Stimulated activated CD8-positive, alpha-beta memory T cell treated with anti-CD3 and anti-CD28 coated beads, Interleukin-7, amount 100 ng/mL, for 24 hours (primary cell): ENCODE measurements at places on chromosomes 4 and X.

GRCh38 chr4:38656111-38656510 lies 7.9 kb upstream of the KLF3 start:
- no peak for DNase-seq

DNA sequence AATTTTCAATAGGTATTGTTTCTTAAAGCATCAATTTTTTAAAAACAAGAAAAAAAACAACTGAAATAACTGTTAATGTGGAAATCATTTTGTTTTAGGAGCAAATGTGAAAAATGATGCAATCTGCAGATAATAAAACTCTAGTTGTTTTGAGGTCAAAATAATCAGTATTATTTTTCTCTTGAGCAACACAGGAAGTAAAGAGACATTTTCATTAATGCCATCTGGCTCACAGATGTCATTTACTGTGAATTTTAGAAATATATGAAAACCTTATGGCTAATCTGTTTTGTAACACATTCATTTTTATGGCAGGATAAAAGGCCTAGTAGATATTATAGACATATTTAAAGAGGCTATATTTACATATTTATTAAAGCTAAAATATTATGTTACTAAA lies 141.6 kb downstream of the PCDH18 start:
- no peak for DNase-seq

DNA sequence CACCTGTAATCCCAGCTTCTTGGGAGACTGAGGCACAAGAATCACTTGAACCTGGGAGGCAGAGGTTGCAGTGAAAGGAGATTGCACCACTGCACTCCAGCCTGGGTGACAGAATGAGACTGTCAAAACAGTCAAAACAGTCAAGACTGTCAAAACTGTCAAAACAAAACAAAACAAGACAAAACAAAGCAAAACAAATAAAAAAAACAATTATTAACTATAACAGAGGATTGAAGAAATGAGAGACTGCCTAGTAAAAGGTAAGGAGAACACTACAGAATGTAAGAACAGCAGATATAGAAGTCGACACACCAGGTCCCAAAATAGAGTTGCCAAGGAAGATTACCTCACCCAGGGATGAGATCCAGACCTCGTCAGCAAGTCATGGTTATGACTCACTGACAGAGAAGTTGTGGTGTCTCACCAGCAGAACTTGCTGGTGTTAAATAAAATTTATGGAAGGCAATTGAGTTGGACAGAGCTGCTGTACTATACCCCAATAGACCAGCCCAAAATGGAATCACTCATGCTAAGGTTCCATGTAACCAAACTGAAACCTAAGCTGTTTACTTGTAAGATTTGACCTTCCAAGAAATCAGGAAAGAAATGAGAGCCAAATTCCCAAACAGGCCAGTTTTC lies 32.1 kb upstream of the GK start:
- DNase-seq: no peak

- no peak for DNase-seq
Observed at GRCh38 chr4:22483551-22483981, 32.3 kb downstream of the ADGRA3 start.

- no peak for DNase-seq
Observed at GRCh38 chr4:78534286-78534955, 17.1 kb upstream of the ANXA3 start.

GRCh38 chr4:152224721-152225420 lies 311.0 kb downstream of the FBXW7 start:
- no peak for DNase-seq

- DNase-seq: no peak
Observed at GRCh38 chrX:64093761-64094160, 111.7 kb downstream of the AMER1 start.

DNA sequence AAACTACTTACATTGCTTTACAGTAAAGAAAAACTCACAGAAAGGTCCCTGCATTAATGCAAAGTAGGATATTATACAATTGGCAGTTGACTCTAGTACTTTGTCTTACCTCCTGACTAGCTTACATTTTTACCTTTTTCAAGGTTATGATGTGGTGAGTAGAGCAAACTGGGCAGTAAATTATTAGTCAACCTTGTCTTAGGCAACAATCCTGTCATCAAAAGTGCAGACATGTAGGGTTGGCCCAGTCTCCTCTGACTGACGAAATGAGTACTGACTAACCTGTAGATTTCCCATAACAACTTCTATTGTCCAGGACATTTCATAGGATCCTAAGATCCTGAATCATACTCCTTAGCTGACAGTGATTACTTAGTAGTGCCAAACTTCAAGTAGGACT lies 142.0 kb upstream of the NUDT6 start:
- DNase-seq: no peak

- no peak for DNase-seq
Observed at GRCh38 chr4:155367608-155368007, 9.2 kb downstream of the MAP9 start.

GRCh38 chr4:98685225-98686042 lies 27.0 kb upstream of the TSPAN5 start:
- DNase-seq: no peak

DNA sequence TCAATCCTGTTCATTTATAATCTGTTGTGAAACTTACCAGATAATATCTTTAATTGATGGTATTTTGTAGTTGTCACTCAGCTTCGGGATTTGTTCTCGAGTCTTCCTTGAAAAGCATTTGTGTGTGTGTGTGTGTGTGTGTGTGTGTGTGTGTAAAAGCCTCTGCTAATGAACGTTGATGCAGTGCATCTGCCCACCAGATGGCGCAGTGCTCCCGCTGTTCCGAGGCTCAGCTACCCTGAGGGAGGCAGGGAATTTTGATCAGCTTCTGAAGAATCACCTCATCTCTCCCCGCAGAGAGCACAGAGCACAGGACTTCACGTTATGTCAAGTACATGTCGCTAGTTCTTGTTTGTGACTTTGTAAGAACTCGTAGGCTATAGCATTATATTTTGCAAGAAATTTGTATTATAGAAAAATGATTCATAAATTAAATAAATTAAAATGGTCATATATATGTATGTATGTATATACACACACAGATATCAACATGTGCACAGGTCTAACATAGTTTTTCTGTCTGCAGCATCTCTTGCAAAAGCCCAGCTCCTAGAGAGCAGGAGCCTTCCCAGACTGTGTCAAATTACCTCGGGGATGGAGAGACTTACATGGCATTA lies 316.7 kb upstream of the IGFBP7 start:
- DNase-seq: no peak

- DNase-seq: no peak
Observed at GRCh38 chr4:155854582-155855226, 11.4 kb downstream of the ASIC5 start.

- DNase-seq: no peak
Observed at GRCh38 chr4:126939401-126939800, 693.4 kb upstream of the INTU start.

GRCh38 chrX:40579900-40580536 lies 752 bp upstream of the ATP6AP2 start:
- no peak for DNase-seq

DNA sequence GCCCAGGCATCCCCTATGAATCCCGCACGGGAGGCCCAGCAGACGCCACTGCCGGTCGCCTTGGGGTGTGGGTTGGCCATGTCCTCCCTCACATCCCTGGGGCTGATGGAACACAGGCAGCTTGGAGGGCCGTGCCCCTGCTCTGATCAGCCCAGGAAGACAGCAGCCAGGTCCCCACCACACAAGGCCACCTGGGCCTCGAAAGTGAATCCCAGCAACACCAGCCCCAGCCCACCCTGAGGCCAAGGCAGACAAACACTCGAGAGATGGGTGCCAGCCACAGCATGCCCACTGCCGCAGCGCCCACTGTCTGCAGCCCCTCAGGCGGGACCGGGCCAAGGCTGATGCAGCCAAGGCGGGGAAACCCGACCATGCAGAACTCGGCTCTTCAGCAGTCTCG lies 85.5 kb downstream of the HMX1 start:
- no peak for DNase-seq

DNA sequence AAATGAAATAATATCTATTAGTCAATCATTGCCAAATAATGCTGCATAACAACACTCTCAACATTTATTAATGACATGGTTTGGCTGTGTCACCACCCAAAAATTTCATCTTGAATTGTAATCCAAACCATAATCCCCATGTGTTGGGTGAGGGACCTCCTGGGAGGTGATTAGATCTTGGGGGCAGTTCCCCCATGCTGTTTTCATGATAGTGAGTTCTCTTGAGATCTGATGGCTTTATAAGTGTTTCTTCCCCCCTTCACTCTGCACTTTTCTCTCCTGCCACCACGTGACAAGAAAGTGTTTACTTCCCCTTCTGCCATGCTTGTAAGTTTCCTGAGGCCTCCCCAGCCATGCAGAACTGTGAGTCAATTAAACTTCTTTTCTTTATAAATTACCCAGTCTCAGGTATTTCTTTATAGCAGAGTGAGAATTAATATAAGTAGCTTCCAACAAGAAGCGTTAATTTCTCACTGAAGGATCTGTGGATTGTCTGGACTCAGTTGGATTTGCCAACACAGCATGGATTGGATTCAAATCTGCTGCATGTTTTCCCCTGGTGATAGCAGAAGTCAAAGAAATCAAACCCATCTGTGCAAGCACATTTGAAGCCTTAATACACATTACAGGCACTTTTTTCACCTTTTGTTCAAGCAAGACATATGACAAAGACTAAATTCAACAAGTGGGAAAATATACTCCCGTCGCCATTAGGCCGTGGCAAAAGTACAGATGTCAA lies 216.6 kb downstream of the PDGFC start:
- no peak for DNase-seq

- no peak for DNase-seq
Observed at GRCh38 chr4:61173799-61174198, 26.3 kb upstream of the ADGRL3 start.

GRCh38 chr4:156970501-156971164 lies 966 bp downstream of the PDGFC start:
- DNase-seq: no peak

GRCh38 chrX:153773741-153774575 lies 6.9 kb upstream of the SRPK3 start:
- no peak for DNase-seq

GRCh38 chrX:145856181-145856580 lies 38.6 kb downstream of the SLITRK2 start:
- no peak for DNase-seq

- no peak for DNase-seq
Observed at GRCh38 chr4:66956852-66957251, 588.5 kb downstream of the CENPC start.

GRCh38 chr4:130183096-130183495 lies 1087.1 kb downstream of the C4orf33 start:
- DNase-seq: no peak

DNA sequence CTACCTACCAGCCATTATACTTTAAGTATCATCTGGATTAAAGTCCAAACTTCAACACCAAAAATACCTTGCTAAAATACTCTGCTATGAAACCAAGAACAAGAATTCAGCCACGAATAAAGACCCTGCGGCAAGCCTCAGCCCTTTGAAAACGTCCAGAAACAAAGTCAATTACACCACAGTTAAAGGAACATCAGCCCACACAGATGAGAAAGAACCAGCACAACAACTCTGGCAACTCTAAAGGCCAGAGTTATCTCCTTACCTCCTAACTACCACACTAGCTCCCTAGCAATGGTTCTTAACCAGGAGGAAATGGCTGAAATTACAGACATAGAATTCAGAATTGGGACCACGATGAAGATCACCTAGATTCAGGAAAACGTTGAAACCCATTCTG lies 23.4 kb downstream of the ABCB7 start:
- DNase-seq: no peak

GRCh38 chrX:19705196-19705769 lies 182.1 kb downstream of the SH3KBP1 start:
- no peak for DNase-seq

DNA sequence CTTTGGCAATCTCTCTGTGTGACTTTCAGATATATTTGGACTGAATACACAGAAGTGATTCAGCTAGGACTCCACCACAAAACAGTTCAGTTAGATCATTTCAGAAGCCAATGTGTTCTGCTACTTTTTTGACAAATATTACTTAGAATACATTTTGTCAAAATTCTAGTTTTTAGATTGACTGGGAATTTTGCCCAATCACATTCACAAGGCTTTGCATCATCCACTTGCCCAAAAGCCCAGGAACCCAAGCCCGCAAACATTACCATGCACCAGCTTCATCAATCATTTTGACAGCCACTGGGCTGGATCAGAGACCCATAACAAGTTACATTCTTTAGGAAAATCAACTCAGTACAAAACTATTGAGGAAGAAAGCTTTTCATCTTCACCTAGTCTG lies 256.6 kb upstream of the NDST3 start:
- DNase-seq: no peak

- no peak for DNase-seq
Observed at GRCh38 chr4:77310931-77311330, 153.9 kb downstream of the CCNG2 start.

DNA sequence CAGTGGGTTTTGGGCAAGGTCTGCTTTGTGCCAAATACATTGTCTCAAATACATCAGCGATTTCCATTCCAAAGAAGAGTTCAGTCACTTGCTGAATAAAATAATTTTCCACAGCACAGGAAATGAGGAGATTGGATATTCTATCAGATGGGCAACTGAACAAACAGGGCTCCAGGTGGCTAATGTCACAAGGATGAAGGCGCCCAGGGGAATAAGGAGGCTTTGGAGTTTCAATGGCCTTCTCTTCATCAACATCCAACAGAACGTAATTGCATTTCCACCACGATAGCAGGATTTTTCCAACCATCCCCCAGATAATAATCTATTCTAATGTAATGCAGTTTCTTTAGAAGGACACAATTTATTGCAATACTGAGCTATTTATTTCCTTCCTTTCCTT lies 104.7 kb upstream of the KLHL13 start:
- no peak for DNase-seq

- DNase-seq: no peak
Observed at GRCh38 chr4:84855774-84856173, 110.7 kb downstream of the WDFY3 start.

DNA sequence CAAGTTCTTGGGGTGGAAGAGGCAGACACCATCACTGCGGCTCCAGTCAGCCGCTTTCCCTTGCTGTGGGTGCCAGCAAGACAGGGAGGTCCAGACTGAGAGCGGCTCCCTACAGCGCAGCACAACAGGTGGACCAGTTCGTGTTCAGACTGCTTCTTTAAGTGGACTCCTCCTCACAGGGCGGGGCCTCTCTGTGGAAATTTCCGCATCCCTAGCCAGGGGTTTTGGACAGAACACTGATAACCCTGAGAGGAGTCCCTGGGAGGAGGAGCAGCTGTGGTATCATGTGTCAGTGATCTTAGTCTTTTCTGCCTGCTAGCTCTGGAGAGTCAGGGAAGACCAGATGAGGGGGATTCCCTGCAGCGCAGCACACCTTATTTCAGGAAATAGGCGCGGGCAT lies 48.5 kb downstream of the MAGEC2 start:
- DNase-seq: no peak

DNA sequence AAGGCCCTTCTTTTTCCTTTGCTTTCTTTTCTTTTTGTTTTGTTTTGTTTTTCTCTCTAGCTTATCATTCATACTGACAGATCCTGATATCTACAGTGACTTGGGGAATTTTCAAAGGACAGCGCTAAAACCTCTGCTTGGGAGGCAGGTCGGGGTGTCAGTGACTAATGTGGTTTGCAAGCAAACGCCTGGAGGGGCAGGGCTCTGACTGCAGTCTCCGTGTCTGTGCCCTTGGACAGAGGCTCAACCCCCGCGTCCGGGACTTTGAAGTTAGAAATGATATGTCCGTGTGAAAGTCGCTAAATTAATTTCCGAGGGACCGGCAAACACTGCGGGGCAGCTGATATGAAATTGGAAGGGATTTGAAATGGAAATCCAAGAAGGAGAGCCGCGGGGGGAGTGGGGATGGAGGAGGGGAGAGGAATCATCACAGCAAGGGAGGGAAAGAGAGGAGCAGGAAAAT lies 312.4 kb downstream of the DHRSX start:
- DNase-seq: no peak
